Daoy (cell line): ENCODE measurements at places on chromosomes 6 and 20. TPM values are rescaled to one million over a fixed set of nuclear protein-coding genes. Genes with fewer than 3 reads are reported as not detected.

Gene SSTR4
- not detected in 2 replicates for total RNA-seq

DNA sequence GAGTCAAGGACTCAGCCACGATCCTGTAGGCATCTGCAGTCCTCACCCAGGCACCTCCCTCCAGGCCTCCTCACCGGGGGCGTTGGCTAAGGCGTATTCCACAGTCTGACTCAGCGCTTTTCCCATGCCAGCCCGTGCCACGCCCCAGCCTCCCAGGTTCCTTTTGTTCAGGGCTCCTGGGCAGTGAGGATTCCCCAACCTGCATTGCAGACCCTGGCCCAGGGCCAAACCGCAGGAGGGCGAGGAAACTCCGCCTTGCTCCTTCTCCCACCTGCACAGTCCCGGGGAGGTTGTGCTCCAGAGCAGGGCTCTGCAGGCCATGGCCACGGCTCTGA is 202.8 kb upstream of the CST7 start:
- DNase-seq: peak; percentile 21

Gene SLC32A1
- not detected in 2 replicates for total RNA-seq

Gene SUMO4
- 0.11 TPM in 1 of 2 replicates, not detected in the other for total RNA-seq

Gene NKAIN4
- total RNA-seq: 10.6 and 12.9 TPM in 2 replicates

Gene CALHM4
- not detected in 2 replicates for total RNA-seq

- no peak for DNase-seq
Measured at GRCh38 chr6:119463081-119463626, 113.6 kb upstream of the MAN1A1 start.

Gene GFOD1
- 4.5 and 6.3 TPM in 2 replicates for total RNA-seq

DNA sequence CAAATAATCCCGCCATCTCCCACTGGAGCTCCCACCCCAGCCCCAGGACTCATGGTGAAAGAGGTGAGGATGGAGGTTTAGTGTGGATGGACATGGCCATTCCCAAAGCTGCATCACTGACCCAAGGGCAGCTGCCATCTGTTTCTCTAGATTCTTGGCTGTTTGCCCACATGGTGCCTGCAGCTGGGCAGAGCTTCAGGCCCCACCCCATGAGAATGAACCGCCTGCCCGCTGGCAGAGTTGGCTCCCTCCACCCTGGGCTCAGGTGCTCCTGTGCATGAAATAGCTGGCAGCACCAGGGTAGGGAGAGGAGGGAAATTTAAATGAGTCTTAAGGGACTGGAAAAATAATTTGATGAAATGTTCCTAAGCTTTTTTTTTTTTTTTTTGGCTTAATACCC is 17.4 kb downstream of the SCML4 start:
- DNase-seq: no peak

Gene SLC22A7
- total RNA-seq: not detected in 2 replicates

- no peak for DNase-seq
Measured at GRCh38 chr6:3196770-3197169, 30.7 kb downstream of the TUBB2B start.

DNA sequence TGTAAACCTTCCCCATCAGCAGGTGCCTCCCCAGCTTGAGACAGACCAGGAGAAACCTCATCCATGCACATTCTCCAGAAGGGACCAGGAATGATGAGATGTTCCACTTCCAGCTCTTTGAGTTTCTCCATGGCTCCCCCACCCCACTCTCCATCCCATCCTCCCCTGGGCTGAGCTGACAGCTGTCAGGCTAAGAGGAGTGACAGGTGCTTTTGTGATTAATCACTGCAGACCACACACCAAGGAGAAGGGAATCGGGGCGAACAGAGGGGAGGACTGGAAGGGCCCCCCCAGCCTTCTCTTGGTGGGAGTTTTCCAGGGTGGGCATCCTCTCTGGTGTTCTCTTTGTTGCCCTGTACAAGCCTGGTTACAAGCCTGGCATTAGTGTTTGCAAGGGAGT is 56.1 kb upstream of the ZFAND3 start:
- no peak for DNase-seq

Gene HDGFL1
- not detected in 2 replicates for total RNA-seq

GRCh38 chr6:16737925-16738324 is 23.3 kb downstream of the ATXN1 start:
- no peak for DNase-seq

Gene TFAP2D
- not detected in 2 replicates for total RNA-seq

DNA sequence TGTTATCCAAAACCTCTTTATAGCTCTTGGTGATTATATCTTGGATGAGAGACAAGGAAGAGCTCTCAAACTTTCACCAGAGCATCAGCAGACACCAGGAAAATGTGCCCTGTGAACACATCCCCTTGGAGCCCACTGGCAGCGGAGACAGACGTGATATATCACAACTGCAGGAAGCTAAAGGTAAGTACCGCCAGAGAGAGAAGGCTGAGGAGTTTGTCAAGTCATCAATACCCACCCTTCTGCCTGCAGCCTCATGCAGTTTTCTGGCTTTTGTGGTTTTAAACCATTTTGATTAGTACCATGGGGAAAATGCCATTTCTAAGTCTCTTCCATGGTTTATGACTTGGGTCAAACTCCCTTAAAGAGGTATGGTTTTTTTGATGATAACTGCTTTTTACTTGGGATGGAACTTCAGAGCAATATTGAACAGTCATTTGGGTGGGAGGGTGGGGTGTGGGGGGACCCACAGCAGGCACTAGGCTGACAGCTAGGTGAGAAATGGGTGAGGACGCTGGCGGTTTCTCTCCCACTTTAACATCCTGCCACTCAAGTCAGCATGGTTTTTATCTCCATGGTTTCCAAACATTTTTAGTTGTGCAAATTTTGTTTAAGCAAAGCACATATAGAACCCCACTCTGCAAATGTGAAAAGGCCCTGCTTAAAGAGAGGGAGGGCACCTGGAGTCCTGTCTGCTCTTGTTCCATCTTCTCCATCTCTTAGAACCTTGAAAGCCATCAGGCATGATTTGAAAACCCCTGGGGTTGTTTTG is 108.4 kb downstream of the SCML4 start:
- no peak for DNase-seq

GRCh38 chr6:30061858-30062458 is 893 bp downstream of the POLR1H start:
- no peak for DNase-seq

Gene SAPCD1
- total RNA-seq: 0.27 and 1.6 TPM in 2 replicates

- no peak for DNase-seq
Measured at GRCh38 chr6:62528894-62529526, 243.0 kb upstream of the KHDRBS2 start.

- DNase-seq: no peak
Measured at GRCh38 chr6:160934157-160934556, 57.4 kb upstream of the MAP3K4 start.

- DNase-seq: no peak
Measured at GRCh38 chr6:93139408-93140081, 279.8 kb downstream of the EPHA7 start.

GRCh38 chr20:40650707-40651106 is 38.3 kb downstream of the MAFB start:
- peak; percentile 32 for DNase-seq

- DNase-seq: peak; percentile 83
Measured at GRCh38 chr6:44456070-44456965, 68.8 kb downstream of the CDC5L start.

- DNase-seq: peak; percentile 35
Measured at GRCh38 chr20:61434341-61434781, 182.3 kb downstream of the CDH4 start.

DNA sequence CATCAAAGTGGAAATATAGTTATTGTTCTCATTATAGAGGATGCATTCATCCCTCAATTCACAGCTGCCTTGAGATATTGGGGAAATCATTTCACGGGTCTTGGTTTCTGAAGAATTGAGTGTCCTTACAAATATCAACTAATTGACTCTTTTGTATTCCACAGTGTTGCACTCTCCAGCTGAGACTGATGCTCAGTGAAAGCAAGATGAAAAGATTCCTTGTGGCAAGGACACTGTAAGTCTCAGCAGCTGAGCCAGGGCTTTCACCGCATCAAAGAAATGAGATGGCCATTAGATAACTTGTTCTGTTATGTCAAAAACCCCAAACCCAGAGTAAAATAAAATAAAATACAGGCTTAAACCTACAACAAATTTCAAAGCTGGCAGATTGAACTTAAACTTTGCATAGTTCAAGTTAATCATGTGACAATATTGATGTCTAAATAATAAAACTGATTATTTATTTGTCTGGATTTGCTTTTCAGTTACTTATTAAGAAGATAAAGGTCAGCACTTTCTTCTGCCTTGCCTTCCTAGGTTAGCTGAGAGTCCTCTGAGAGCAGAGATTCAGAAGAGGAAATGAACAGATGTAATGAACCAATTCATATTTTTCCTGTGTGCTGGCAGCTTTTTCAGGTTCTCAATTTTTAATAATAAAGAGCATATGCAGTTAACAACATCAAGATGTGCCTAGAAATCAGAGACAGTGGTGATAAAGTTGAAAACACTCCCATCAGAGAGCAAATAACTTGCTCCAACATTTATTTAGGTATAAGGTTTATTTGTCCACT is 82.4 kb upstream of the SMLR1 start:
- no peak for DNase-seq

Gene BPIFB6
- not detected in 2 replicates for total RNA-seq
